ENCODE measurements at places on chromosomes 6 and 20. TPM values are rescaled to one million over a fixed set of nuclear protein-coding genes. Genes with fewer than 3 reads are reported as not detected.

Gene GPR6
- not detected for total RNA-seq

Gene ECT2L
- not detected for total RNA-seq

Gene CCDC170
- total RNA-seq: not detected

Gene PPP1R3G
- total RNA-seq: 0.11 TPM

Gene TUBB1
- not detected for total RNA-seq

Gene HLA-DMB
- 14.0 TPM for total RNA-seq

Gene LAMA2
- not detected for total RNA-seq

Gene BPI
- total RNA-seq: not detected

Gene GABRR1
- not detected for total RNA-seq

Gene PPP1R16B
- total RNA-seq: 72.9 TPM

Gene IGF2R
- total RNA-seq: 77.7 TPM

Gene RBBP8NL
- total RNA-seq: not detected

Gene DLL1
- 15.2 TPM for total RNA-seq

Gene SLC25A27
- total RNA-seq: 0.88 TPM

Gene POU5F1
- 0.22 TPM for total RNA-seq

Gene NKX2-4
- not detected for total RNA-seq

Gene CST7
- total RNA-seq: 92.0 TPM

Gene TUBB2B
- not detected for total RNA-seq

Gene PAK5
- total RNA-seq: not detected

Gene CLIC1
- 425 TPM for total RNA-seq

Gene METTL24
- total RNA-seq: 1.4 TPM

Gene TMEM242
- 10.1 TPM for total RNA-seq

Gene CNBD2
- 5.7 TPM for total RNA-seq

Gene SPAG4
- 3.8 TPM for total RNA-seq

Gene DAAM2
- total RNA-seq: not detected

Gene FAM217A
- not detected for total RNA-seq

Gene CALHM5
- not detected for total RNA-seq

Gene AVP
- total RNA-seq: not detected

Gene TFAP2C
- total RNA-seq: not detected

Gene NTSR1
- total RNA-seq: 0.33 TPM
